ENCODE measurements at places on chromosomes 7 and 10. TPM values are rescaled to one million over a fixed set of nuclear protein-coding genes. Genes with fewer than 3 reads are reported as not detected.

- H3K4me3 ChIP-seq: no peak overlapping the region
- H3K36me3 ChIP-seq: no peaks in the 10 kb centered on the region
- no peak overlapping the region for H3K27ac ChIP-seq
- no peaks in the 10 kb centered on the region for H3K4me1 ChIP-seq
Measured at GRCh38 chr7:104288137-104288536, 40.3 kb upstream of the LHFPL3 start.

DNA sequence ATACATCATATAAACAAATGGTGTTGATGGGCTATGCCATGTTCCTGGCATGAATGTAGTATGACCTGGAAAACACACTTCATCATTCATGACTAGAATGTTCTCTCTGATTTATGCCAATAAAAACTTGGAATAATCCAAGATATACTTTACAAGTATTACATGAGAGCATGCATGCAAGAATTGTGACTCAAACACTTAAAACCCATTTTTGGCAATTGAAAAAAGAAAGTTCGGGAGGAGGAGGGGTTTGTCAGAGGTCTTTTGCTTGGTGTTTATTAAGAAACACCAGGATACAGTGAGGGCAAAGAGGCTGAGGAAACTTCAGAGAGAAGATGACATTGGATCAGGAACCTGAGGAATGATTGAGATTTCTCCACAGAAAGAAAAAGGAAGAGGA, 10.2 kb upstream of the CUL1 start:
- no peaks in the 10 kb centered on the region for H3K4me1 ChIP-seq
- H3K36me3 ChIP-seq: no peaks in the 10 kb centered on the region
- H3K27ac ChIP-seq: no peak overlapping the region
- H3K27me3 ChIP-seq: no peaks in the 10 kb centered on the region

GRCh38 chr10:2798336-2799022, 268.9 kb upstream of the PFKP start:
- H3K4me1 ChIP-seq: no peaks in the 10 kb centered on the region
- H3K4me3 ChIP-seq: no peak overlapping the region
- H3K27ac ChIP-seq: no peak overlapping the region
- H3K36me3 ChIP-seq: no peaks in the 10 kb centered on the region
- no peaks in the 10 kb centered on the region for H3K27me3 ChIP-seq

GRCh38 chr10:24982319-24983112, 30.1 kb upstream of the PRTFDC1 start:
- peaks cover 3% of the 10 kb centered on the region for H3K27me3 ChIP-seq
- DNase-seq: no peak
- H3K27ac ChIP-seq: no peak overlapping the region
- peaks cover 8% of the 10 kb centered on the region for H3K4me1 ChIP-seq
- H3K36me3 ChIP-seq: no peaks in the 10 kb centered on the region

- DNase-seq: no peak
- H3K4me3 ChIP-seq: no peak overlapping the region
- H3K27ac ChIP-seq: no peak overlapping the region
- no peaks in the 10 kb centered on the region for H3K4me1 ChIP-seq
- no peaks in the 10 kb centered on the region for H3K36me3 ChIP-seq
Measured at GRCh38 chr7:146004805-146005204, 111.8 kb upstream of the CNTNAP2 start.

DNA sequence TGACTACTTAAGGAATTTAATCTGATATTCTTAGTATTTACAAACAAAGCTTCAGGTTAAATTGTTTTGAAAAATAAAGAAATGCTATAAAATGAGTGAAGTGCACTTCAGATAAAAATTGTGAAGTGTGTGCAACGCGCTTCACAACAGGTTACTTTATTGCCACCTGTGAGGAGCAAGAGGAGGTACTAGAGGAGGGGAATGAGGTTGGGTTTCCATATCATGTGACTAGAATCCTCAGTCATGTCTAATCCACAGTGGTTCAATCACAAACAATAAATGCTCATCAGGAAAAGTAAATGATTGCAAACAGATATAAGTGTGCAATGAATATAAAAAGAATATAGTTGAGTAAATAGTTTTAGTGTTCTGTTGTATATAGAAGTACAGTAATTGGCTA, 34.5 kb upstream of the CD36 start:
- no peaks in the 10 kb centered on the region for H3K27me3 ChIP-seq
- no peak overlapping the region for H3K27ac ChIP-seq
- H3K4me3 ChIP-seq: no peak overlapping the region

DNA sequence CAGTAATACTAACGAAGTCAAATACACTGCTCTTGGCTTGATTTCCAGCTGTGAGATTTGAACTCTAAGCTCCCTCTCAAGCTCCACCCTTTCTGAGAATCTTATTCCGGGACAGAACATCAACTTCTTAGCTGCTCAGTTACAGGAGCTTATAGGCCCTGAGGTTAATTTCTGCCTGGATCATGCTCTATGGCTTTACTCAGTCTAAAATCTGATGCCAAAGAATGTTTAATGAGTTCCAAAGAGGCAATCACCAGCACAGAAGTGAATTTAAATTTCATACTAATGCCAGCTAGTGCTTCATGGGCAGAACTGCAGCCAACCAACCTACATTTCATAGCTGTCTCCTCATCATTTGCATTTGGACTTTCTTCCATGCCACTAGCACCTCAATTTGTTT, 707.2 kb downstream of the MAGI2 start:
- H3K27ac ChIP-seq: no peak overlapping the region
- H3K4me3 ChIP-seq: no peak overlapping the region
- H3K36me3 ChIP-seq: no peaks in the 10 kb centered on the region
- no peak for DNase-seq
- no peaks in the 10 kb centered on the region for H3K27me3 ChIP-seq

Gene ECD
- 46.8 TPM for total RNA-seq

Gene MSMB
- total RNA-seq: not detected

Gene STAMBPL1
- total RNA-seq: 37.4 TPM

All from T-cell (primary cell).